ENCODE measurements at places on chromosomes 6 and 20. TPM values are rescaled to one million over a fixed set of nuclear protein-coding genes. Genes with fewer than 3 reads are reported as not detected.

ABCC10 gene
- 15.2 TPM for total RNA-seq

ADGB gene
- 0.25 TPM for total RNA-seq

DYNLT2 gene
- 3.2 TPM for total RNA-seq

TCF21 gene
- not detected for total RNA-seq

MLN gene
- total RNA-seq, result not detected

DEFB124 gene
- total RNA-seq, result not detected

F13A1 gene
- total RNA-seq, result 3.2 TPM

GABRR2 gene
- 0.25 TPM for total RNA-seq

CENPQ gene
- total RNA-seq, result 5.2 TPM

MLIP gene
- total RNA-seq, result 5.9 TPM

COL19A1 gene
- 2.2 TPM for total RNA-seq

FLOT1 gene
- 49.9 TPM for total RNA-seq

CARMIL1 gene
- 21.1 TPM for total RNA-seq

HLA-DRB5 gene
- not detected for total RNA-seq

TCFL5 gene
- total RNA-seq, result 8.9 TPM

ERVFRD-1 gene
- not detected for total RNA-seq

FGD2 gene
- total RNA-seq, result 2.2 TPM

OXT gene
- total RNA-seq, result not detected

NTSR1 gene
- 5.7 TPM for total RNA-seq

POU5F1 gene
- total RNA-seq, result not detected

PRKN gene
- total RNA-seq, result 6.1 TPM

CRISP3 gene
- not detected for total RNA-seq

PI16 gene
- total RNA-seq, result 0.25 TPM

C20orf144 gene
- total RNA-seq, result not detected

APOBEC2 gene
- not detected for total RNA-seq

TXLNB gene
- total RNA-seq, result 0.25 TPM

PM20D2 gene
- total RNA-seq, result 16.0 TPM

CPNE5 gene
- total RNA-seq, result 12.3 TPM

TAF8 gene
- 5.4 TPM for total RNA-seq

RCAN2 gene
- total RNA-seq, result 10.8 TPM

SAPCD1 gene
- total RNA-seq, result 0.74 TPM

HELZ2 gene
- 3.4 TPM for total RNA-seq

SPATS1 gene
- not detected for total RNA-seq

ZBP1 gene
- not detected for total RNA-seq

RHAG gene
- 0.49 TPM for total RNA-seq

HRH3 gene
- 0.49 TPM for total RNA-seq

ENPP5 gene
- 4.7 TPM for total RNA-seq

GRM4 gene
- 3.7 TPM for total RNA-seq

KHDC1L gene
- 0.49 TPM for total RNA-seq

E2F3 gene
- total RNA-seq, result 8.4 TPM

LSM14B gene
- 58.5 TPM for total RNA-seq

SLC22A7 gene
- 0.25 TPM for total RNA-seq

SLC22A2 gene
- 0.74 TPM for total RNA-seq

PLAGL1 gene
- 12.0 TPM for total RNA-seq

TMC2 gene
- total RNA-seq, result 3.4 TPM

TRIM31 gene
- total RNA-seq, result not detected

KCNQ2 gene
- total RNA-seq, result 136 TPM

RAET1G gene
- 0.25 TPM for total RNA-seq

EMILIN3 gene
- 3.7 TPM for total RNA-seq

GJA10 gene
- not detected for total RNA-seq

LBP gene
- not detected for total RNA-seq

RXRB gene
- 20.7 TPM for total RNA-seq

TAAR6 gene
- not detected for total RNA-seq

FABP7 gene
- total RNA-seq, result 630 TPM

ABHD16B gene
- total RNA-seq, result not detected
